Activated CD4-positive, alpha-beta T cell treated with anti-CD3 and anti-CD28 coated beads for 36 hours (primary cell): ENCODE measurements at places on chromosomes 7 and 10. TPM values are rescaled to one million over a fixed set of nuclear protein-coding genes. Genes with fewer than 3 reads are reported as not detected.

Gene AMZ1
- 0.14 TPM for total RNA-seq

DNA sequence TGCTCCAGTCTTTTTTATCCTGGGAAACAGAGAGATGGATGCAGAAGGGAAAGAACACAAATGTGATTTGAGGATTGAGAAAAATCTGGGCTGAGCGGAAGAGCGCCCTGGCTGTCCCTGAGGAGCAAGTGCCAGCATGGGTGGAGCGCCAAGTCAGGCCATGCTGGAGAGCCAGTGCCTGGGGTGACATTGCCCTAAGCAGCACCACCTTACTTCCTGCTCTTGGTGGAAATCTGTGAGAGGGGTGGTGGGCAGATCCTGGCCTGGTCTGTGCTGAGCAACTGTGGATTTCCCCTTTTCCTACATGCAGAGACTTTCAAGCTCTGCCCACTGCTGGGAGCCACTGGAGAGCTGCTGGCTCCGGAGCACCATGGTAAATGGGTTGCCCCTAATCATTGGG, 36.9 kb downstream of the DDIT4 start:
- DNase-seq: no peak

DNA sequence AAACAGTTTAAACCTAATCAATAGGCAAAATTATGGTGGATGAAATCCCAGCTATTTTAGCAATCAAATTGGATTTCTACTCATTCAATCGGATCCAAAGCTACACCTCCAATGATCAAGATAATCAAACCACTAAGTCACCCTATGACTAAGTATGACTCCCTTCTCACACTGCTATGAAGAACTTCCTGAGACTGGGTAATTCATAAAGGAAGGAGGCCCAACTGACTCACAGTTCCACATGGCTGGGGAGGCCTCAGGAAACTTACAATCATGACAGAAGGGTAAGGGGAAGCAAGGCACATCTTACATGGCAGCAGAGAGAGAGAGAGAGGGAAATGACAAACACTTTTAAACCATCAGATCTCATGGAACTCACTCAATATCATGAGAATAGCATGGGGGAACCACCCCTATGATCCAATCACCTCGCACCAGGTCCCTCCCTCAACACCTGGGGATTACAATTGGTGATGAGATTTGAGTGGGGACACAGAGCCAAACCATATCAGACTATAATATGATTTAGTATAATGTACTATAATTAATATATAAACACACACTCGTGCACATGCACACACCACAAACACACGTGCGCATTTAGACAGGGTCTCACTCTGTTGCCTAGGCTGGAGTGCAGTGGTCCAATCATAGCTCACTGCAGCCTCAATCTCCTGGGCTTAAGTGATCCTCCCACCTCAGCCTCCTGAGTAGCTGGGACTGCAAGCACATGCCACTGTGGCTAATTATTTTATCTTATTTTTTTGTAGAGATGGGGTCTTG, 213.6 kb upstream of the FOXK1 start:
- no peak for DNase-seq

DNA sequence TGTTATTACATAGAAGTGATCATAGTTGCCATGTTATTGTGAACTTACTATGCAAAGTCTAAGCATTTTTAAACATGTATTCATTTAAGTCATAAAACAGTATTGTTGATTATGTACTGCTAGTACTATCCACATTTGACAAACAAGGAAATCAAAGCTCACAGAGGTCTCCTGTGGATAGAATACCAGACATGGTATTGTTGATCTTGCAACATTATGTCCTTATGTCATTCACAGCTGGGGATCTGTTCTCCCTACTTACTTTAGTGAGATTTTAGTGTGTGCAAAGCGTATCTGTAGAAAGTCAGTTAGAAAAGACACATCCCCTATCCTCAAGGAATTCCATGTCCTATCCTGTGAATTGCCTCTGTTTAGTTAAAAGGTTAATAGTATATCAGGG, 106.1 kb downstream of the SND1 start:
- DNase-seq: no peak

Gene GHRHR
- total RNA-seq: not detected

Gene ZSWIM8
- 40.1 TPM for total RNA-seq

Gene TAS2R41
- total RNA-seq: not detected

Gene GIMAP8
- 7.7 TPM for total RNA-seq

Gene UCMA
- total RNA-seq: not detected

DNA sequence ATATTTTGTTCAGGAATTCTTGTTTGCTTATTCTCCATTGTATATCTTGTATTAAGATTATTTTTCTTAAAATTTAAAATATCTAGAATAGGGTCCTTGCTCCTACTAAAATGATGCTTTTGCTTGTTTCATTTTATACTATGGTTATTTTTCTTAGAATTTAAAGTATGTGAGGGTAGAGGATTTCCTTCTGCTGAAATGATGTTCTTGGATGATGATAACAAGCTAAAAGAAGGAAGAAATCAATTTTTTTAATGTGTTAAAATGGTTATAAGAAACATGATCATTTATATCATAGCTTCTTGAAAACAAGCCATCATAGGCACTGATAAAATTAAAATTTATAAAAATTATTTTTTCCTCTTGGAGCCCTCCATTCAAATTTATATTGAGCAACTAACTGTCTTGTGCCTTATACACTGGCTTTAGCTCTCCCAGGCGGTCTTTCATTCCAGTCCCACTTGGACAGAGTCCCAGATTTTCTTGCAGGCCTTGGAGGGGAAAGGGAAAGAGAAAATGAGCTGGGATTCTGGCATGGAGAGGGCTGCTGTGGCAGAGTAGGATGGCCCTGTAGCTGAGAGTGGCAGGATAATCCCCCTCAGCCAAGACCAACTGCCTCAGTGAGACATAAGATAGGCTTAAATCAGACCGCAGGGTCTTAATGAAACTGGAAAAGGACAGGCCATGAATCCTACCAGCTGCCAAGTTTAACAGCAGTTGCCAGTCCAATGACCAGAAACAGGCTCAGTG, 60.2 kb downstream of the DNAJB9 start:
- no peak for DNase-seq

Gene SLC26A5
- total RNA-seq: not detected

DNA sequence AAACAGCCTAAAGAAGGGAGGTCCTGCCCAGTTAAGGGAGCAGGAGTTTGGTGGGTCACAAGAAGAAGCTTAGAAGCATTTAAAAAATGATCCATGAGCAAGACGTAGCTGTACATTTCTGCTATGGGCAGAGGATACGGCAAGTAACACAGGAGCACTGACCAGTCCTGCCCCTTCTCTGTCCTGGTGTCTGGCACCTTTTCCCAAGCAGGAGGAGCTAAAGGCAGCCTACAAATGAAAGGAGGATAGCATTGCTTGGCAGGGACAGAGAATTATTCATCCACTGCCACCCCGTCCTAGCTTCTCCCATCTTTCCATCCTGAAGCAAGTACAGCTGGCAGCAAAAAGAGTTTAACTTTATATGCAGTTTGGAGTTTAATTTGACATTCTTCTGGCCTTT, 1077.6 kb downstream of the TYW1 start:
- DNase-seq: no peak

DNA sequence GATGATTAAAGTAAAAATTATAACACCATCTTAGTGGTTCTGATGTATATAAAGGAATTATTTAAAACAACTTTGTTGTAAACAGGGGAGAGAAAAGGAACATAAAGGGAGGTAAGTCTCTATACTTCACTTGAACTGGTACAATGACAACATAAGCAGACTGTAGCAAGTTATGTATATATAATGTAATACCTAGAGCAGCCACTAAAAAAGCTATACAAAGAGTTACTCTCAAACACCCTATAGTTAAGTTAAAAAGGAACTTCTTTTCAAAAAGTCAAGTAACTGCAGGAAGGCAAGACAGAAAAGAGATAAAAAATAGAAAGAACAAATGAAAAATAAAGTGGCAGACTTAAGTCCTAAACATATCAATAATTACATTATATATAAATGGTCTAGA, 82.3 kb downstream of the ZNF503 start:
- DNase-seq: no peak

DNA sequence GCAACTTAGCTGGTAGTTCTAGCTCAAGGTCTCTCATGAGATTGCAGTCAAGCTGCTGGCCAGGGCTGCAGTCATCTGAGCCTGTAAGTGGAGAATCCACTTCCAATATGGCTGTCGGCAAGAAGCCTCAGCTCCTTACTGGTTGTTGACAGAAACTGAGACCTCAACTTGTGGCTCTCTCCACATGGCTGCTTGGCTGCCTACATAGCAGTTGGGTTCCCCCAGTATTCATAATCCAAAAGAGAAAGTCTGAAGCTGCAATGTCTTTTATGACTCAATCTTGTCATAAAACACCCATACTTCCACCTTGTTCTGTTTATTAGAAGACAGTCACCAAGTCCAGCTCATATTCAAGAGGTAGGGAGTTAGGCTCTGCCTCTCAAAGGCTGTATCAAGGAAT, 334.9 kb upstream of the KMT2E start:
- DNase-seq: no peak

Gene TAS2R3
- total RNA-seq: 1.1 TPM

Gene NEUROG3
- 0.18 TPM for total RNA-seq

- no peak for DNase-seq
Observed at GRCh38 chr10:7444551-7445121, 33.8 kb upstream of the SFMBT2 start.

Gene MYH16
- not detected for total RNA-seq

- DNase-seq: peak; percentile 66
Observed at GRCh38 chr7:37081436-37081835, 357.1 kb upstream of the AOAH start.

DNA sequence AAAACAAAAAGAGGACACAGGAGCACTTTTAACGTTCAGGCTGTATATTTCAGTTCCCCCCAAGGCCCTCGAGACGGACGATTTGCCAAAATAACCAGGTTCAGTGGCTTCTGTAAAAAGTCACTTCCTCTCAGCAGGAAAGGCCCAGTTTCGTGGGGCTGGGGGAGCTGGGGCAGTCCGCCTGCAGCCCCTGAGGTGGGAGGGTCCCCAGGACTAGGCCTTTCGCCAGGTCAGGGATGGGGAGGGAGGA, 28.8 kb downstream of the WDR86 start:
- no peak for DNase-seq

DNA sequence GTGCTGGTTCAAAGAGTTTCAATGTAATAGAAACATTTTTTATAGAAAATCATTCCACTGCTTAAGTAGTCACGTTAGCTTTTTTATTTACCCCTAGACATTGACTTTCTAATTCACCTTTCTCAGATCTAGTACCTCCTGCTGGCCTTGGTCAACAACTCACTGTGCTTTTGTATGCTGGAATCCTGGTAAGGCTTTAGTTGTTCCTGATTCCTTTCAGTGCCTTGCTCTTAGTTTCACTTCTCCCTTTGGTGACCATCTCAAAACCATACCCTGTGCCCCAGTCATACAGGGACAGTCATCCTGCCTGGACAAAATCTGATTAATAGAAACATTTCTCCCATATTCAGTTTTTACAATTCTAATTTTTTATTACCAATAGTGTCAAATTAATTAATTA, 130.2 kb downstream of the GPR37 start:
- DNase-seq: no peak

Gene HTR7
- not detected for total RNA-seq

GRCh38 chr10:68158031-68158430, 48.7 kb downstream of the MYPN start:
- no peak for DNase-seq

Gene CPXM2
- not detected for total RNA-seq

DNA sequence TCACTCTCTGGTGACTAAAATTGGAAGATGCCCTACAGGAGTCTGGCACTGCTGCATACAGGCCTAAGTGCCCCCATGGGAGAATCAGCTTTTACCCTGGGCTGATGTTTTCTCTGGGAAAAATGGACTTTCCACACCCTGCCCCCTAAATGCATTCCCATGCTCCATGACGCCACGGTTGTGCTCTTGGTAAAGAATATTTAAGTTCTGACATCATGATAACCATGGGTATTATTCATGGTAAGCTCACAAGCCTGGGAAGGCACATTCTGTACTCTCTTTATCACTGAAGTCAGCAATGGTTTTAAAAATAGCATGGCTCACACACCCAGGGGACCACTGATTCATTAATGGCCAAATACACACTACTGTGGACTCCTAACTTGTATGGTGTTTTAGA, 43.4 kb downstream of the HIPK2 start:
- DNase-seq: no peak

Gene MEOX2
- not detected for total RNA-seq

DNA sequence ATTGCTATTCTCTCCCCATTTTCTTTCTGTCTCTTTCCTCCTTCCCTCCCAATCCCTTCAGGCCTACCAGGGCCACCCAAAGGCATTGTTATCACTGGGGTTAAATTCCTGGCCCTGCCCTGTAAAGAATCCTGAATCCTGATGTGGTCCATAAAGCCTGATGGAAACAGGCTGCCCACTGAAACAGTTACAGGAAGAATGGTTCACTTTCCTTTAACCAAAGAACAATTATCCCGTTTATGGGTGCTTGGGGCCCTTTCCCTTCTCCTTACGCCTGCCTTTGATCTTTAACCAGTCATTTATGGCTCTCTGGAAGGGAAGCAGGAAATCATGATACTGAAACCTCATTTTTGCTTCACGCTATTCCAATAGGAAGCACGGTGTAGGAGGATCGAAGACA, 273.1 kb upstream of the NEBL start:
- no peak for DNase-seq

DNA sequence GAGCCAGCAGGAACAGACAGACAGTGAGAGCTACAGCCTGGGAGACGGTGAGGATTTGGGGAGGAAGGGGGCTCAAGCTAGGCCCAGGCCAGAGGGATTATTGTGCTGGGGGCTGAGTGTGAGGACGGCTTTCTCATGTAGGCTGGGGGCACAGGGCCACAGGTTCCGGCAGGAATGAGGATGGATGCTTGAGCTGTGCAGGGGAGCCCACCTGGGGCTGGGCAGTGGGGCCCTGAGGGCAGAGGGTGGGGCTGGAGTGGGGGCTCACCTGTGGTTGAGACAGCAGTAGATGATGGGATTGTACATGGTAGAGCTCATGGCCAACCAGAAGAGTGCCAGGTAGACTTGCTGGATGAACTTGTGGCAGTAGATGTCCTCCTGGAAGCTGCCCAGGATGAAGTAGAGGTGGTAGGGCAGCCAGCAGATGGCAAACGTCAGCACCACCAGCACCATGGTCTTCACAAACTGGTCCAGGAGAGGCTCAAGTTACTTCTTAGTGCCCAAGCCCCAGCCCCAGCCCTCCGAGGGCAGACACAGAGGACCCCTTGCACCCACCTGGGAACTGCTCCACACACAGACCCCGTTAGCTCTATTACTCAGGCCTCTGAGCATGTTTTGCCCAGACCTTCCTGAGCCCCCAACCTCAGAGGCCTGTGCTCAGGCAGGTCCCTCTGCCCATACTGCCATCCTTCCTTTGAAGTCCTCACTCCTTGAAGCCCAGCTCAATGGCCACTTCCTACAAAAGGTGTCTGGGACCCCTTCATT, 9.7 kb downstream of the TACR2 start:
- no peak for DNase-seq

- peak; percentile 89 for DNase-seq
Observed at GRCh38 chr10:62048919-62049623, 147.6 kb downstream of the ARID5B start.

Gene PIK3AP1
- total RNA-seq: 2.9 TPM

GRCh38 chr10:53209944-53210611, 437.5 kb upstream of the MBL2 start:
- DNase-seq: no peak

- DNase-seq: no peak
Observed at GRCh38 chr7:77569514-77570232, 32.6 kb downstream of the PTPN12 start.
